Chondrocyte (in vitro differentiated cells): ENCODE measurements at places on chromosomes 1 and 21. TPM values are rescaled to one million over a fixed set of nuclear protein-coding genes. Genes with fewer than 3 reads are reported as not detected.

DNA sequence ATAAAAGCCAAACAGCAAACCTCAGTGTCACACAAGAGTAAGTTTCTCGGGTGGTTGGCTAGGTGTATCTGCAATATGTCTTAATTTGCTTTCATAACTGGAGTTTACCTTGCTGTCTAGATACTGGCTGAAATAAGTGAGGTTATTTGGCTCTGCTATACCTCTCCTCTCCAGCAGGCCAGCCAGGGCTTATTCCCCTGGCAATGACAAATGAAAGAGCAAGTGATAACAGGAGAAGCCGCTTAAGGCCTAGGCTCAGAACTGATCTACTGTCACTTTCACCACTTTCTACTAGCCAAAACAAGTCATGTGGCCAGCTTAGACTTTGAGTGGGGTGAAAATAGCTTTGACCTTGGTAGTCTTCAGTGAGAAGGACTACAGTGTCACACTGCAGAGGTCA lies 4.8 kb upstream of the RPE65 start:
- no peak overlapping the region for H3K27ac ChIP-seq
- no peak for DNase-seq
- H3K4me1 ChIP-seq: peaks cover 6% of the 10 kb centered on the region

DNA sequence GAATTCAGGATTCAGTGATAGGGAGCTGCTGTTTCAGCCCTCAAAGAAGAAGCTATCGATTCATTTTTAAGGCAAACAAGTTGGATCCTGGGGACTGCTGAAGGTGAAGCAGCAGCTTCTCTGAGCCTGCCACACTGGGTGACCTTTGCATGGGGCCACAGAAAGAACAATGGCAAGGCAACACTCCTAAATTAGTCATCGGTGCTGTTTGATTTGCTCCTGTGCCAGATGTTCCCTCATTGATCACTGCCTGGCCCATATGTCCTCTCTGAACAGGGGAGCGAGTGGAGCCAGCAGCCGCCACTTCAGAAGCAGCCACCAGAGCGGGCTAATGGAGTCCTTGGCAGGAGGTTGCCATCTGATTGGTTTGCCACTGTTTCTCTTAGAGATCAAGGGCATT lies 391.5 kb downstream of the NTNG1 start:
- no peak for DNase-seq
- peaks cover 8% of the 10 kb centered on the region for H3K27me3 ChIP-seq
- no peak overlapping the region for H3K4me3 ChIP-seq
- H3K4me1 ChIP-seq: no peaks in the 10 kb centered on the region

GRCh38 chr1:31181515-31182343 lies 58.0 kb downstream of the NKAIN1 start:
- H3K27ac ChIP-seq: no peak overlapping the region
- H3K4me3 ChIP-seq: peak overlapping the region; percentile 52
- no peaks in the 10 kb centered on the region for H3K36me3 ChIP-seq
- DNase-seq: no peak

DNA sequence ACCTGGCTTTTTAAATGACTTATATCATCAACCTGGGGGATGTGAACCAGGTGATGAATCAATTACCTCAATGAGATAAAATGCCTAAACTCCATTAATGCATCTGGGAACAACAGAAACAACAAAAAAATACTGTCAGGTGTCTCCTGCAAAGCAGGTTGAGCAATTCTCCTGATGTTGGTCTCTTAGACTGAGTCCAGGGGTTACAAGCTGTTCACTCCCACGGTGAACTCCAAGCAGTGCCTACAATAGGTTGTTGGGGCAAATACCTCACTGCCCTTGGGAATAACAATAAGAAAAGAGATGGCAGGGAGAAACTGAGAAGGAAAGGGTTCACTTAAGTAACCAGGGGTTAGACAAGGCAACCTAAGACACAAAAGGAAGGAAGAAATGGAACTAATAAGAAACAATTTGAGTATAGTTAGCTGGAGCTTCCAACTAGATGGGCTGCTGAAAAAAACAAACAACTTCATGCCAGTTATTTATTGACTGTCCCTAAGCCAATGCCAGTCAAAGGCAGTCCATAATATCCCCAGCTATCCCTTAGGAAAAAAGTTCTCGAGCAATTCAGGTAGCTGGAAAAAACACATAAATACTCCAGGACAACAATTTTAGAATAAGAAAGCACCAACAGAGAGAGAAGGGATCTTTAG lies 97.6 kb upstream of the MAGI3 start:
- peaks cover 27% of the 10 kb centered on the region for H3K27me3 ChIP-seq
- H3K4me3 ChIP-seq: no peak overlapping the region
- H3K36me3 ChIP-seq: no peaks in the 10 kb centered on the region
- no peak overlapping the region for H3K27ac ChIP-seq
- no peaks in the 10 kb centered on the region for H3K4me1 ChIP-seq

DNA sequence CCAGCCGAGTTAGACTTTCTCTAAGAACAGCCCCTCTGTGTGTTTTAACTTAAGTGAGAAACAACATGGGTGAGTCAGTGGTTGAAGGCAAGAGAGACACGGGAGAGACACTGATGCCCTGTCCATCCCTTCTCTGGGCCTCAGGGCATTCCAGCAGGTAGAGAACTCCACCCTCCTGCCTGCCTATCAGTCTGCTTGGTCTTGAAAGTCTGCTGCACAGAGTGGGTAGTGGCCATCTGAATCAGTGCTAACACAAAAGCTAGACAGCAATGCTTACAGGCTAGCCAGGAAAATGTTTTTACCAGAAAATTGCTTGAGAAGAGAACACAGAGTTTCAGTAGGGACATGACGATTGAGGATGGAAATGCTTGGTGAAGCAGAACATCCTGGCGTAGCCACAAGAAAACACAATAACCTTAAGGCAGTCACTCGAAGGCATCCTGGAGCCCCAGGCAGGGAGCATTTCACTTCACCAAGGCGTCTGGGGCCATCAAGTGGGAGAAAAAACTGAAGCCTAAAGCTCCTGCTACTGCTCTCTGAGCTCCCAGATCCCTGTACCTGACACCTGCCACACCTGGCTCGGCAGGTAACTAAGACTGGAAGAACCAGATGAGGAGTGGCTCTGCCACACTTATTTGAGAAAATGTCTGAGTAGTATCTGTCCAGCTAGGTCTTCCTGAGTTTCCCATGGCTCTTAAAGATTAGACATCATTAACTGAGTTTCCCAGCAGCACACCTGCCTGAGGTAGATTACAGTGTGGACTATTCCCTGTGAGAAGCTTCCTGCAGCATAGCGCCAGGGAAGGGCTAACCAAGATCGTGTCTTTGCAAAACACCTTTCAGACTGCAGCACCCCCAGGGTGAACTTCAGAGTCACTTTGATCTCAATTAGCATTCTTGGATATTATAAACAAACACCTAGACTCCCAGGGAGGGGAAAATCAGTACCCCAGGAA lies 18.1 kb upstream of the LBR start:
- no peak for DNase-seq
- H3K27ac ChIP-seq: no peak overlapping the region
- peaks cover 49% of the 10 kb centered on the region for H3K4me1 ChIP-seq

DNA sequence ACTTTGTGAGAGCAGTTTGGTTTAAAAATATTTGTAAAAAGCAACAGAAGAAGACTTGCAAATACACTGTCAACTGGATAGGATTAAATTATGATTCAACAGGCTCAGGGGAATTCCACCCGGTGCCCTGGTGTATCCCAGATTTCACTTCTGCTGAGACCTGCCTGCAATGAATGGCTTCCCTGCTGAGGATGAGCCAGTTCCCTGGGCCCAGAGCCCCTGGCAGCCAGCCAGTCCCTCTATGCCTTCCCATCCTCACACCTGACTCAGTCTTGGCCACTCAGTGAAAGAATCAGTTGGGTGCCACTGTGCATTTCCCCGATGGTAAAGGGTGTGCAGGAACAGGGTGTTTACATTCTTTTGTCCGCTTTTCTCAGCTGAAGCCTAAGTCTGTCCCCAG lies 64.4 kb downstream of the KCTD3 start:
- H3K36me3 ChIP-seq: no peaks in the 10 kb centered on the region
- no peaks in the 10 kb centered on the region for H3K27me3 ChIP-seq
- no peak overlapping the region for H3K27ac ChIP-seq
- DNase-seq: no peak
- H3K4me3 ChIP-seq: no peak overlapping the region

DNA sequence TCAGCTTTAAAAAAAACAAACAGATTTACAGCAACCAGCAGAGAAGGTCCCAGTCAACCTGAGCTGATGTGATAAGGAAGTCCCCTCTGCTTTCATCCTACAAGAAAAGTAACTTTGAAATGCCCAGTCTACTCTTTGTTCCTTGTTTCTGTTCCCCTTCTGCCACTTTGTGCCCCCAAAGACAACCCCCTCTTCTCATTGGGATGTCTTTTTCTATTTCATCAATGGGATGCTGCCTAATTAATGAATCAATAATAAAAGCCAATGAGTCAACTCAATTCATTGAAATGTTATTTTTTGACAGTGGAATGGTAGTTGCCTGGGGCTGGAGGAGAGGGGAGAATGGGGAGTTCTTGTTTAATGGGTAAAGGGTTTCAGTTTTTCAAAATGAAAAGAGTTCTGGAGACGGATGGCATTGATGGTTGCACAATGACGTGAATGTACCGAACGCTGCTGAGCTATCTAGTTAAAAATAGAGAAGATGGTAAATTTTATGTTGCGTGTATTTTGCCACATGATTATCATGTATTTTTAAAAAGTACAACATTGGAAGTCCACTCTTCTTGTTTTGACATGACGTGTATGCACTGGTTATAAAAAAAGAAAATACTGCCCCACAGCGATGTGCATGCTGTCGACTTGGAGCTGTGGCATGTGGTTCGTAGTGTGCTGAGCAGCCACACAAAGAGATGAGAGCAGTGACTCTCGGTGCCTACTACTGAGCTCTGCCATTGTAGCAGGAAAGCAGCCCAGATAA lies 22.4 kb upstream of the PADI2 start:
- no peak overlapping the region for H3K27ac ChIP-seq
- H3K27me3 ChIP-seq: no peaks in the 10 kb centered on the region
- H3K4me1 ChIP-seq: peaks cover 16% of the 10 kb centered on the region
- H3K4me3 ChIP-seq: no peak overlapping the region

GRCh38 chr1:114467491-114467890 lies 43.5 kb downstream of the TRIM33 start:
- H3K4me3 ChIP-seq: no peak overlapping the region
- H3K4me1 ChIP-seq: peaks cover 39% of the 10 kb centered on the region
- H3K27me3 ChIP-seq: no peaks in the 10 kb centered on the region
- DNase-seq: no peak
- H3K36me3 ChIP-seq: peaks cover 2% of the 10 kb centered on the region

DNA sequence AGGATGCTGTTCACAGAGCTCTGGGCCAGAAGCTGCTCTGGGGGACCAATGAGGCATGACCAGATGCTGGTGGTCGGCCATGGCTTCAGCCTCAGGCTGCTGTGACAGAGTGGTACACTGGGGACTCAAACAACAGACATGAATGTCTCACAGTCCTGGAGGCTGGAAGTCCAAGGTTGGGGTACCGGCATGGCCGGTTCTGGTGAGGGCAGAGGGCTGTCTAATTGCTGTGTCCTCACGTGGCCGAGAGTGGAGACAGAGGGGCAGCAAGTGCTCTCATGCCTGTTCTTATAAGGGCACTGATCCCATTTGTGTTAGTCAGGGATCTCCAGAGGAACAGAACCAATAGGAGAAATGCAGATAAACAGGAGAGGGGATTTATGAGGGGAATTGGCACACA lies 253.5 kb upstream of the C1orf174 start:
- no peak overlapping the region for H3K27ac ChIP-seq
- no peaks in the 10 kb centered on the region for H3K36me3 ChIP-seq
- H3K4me1 ChIP-seq: no peaks in the 10 kb centered on the region
- no peaks in the 10 kb centered on the region for H3K27me3 ChIP-seq
- DNase-seq: peak; percentile 72
- no peak overlapping the region for H3K4me3 ChIP-seq

- no peak for DNase-seq
- H3K4me1 ChIP-seq: no peaks in the 10 kb centered on the region
- H3K27ac ChIP-seq: no peak overlapping the region
Observed at GRCh38 chr1:49526672-49527071, 497.1 kb downstream of the AGBL4 start.

- no peak for DNase-seq
- H3K27ac ChIP-seq: no peak overlapping the region
- H3K4me1 ChIP-seq: peaks cover 4% of the 10 kb centered on the region
- H3K27me3 ChIP-seq: peaks cover 47% of the 10 kb centered on the region
- no peak overlapping the region for H3K4me3 ChIP-seq
Observed at GRCh38 chr1:110067479-110067892, 3.0 kb downstream of the ALX3 start.

DNA sequence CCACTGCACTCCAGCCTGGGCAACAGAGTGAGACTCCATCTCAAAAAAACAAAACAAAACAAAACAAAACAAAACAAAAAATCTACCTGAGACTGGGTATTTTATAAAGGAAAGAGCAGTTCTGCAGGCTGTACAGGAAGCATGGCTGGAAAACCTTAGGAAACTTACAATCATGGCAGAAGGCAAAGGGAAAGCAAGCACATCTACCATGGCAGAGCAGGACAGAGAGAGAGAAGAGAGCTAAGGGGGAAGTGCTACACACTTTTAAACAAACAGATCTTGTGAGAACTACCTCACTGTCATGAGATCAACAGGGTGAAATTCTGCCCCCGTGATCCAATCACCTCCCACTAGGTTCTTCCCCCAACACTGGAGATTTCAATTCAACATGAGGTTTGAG lies 198.3 kb upstream of the SAMSN1 start:
- no peak overlapping the region for H3K4me3 ChIP-seq
- DNase-seq: no peak
- H3K4me1 ChIP-seq: no peaks in the 10 kb centered on the region
- no peaks in the 10 kb centered on the region for H3K36me3 ChIP-seq
- no peak overlapping the region for H3K27ac ChIP-seq

GRCh38 chr1:207497941-207498340 lies 2.0 kb downstream of the CR1 start:
- H3K4me3 ChIP-seq: no peak overlapping the region
- peaks cover 46% of the 10 kb centered on the region for H3K27me3 ChIP-seq
- H3K36me3 ChIP-seq: no peaks in the 10 kb centered on the region
- DNase-seq: no peak
- H3K4me1 ChIP-seq: peaks cover 6% of the 10 kb centered on the region
- no peak overlapping the region for H3K27ac ChIP-seq

CAMTA1 gene
- 63.8 to 69.4 TPM (median 66.9 TPM) in 3 replicates for total RNA-seq

FDPS gene
- 122 to 139 TPM (median 127 TPM) in 3 replicates for total RNA-seq

OR2L13 gene
- total RNA-seq: not detected in 3 replicates

NBPF20 gene
- 2.7 to 5.7 TPM (median 3.4 TPM) in 3 replicates for total RNA-seq

LCE6A gene
- total RNA-seq: not detected in 3 replicates

MAP1LC3C gene
- total RNA-seq: 0.38 to 0.65 TPM (median 0.46 TPM) in 3 replicates
